ENCODE measurements at places on chromosomes 5 and 9.

DNA sequence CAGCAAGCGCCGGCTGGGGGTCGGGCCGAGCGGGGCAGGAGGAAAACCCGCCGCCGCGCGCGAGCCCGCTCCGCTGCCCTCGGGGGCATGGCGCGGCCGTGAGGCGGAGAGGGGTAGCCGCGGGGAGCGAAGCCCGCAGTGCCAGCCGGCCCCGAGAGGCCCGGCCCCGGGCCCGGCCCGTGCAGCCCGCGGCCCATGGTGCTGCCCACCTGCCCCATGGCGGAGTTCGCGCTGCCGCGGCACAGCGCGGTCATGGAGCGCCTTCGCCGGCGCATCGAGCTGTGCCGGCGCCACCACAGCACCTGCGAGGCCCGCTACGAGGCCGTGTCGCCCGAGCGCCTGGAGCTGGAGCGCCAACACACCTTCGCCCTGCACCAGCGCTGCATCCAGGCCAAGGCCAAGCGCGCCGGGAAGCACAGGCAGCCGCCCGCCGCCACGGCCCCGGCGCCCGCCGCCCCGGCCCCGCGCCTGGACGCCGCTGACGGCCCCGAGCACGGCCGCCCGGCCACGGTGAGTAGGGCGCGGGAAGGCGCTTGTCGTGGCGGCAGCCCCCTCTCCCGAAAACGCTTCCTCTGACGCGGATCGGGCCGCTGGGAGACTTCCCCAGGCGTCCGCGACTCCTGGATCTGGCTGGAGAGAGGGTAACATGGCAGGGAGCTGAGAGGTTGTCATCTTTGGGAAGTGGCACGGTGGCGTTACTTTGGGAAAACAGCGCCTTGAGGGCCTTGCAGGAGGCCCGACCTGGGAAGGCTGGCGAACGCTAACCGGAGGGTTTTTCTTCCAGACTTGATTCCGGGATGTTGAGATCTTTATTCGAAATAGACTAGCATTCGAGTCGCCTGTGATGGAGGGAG, 523 bp downstream of the MAML1 start:
- peak; percentile 51 for DNase-seq

- no peak for DNase-seq
Observed at GRCh38 chr9:68896486-68896885, 117.4 kb downstream of the PRKACG start.

GRCh38 chr5:123438244-123438643, 15.0 kb upstream of the CEP120 start:
- no peak for DNase-seq

- peak; percentile 90 for DNase-seq
Observed at GRCh38 chr5:154753792-154754191, 1.4 kb upstream of the LARP1 start.

- no peak for DNase-seq
Observed at GRCh38 chr5:16886793-16887345, 49.2 kb downstream of the MYO10 start.

- DNase-seq, result no peak
Observed at GRCh38 chr5:72112389-72112788, 5.1 kb downstream of the MAP1B start.

- no peak for DNase-seq
Observed at GRCh38 chr5:120852222-120852860, 388.2 kb downstream of the PRR16 start.

DNA sequence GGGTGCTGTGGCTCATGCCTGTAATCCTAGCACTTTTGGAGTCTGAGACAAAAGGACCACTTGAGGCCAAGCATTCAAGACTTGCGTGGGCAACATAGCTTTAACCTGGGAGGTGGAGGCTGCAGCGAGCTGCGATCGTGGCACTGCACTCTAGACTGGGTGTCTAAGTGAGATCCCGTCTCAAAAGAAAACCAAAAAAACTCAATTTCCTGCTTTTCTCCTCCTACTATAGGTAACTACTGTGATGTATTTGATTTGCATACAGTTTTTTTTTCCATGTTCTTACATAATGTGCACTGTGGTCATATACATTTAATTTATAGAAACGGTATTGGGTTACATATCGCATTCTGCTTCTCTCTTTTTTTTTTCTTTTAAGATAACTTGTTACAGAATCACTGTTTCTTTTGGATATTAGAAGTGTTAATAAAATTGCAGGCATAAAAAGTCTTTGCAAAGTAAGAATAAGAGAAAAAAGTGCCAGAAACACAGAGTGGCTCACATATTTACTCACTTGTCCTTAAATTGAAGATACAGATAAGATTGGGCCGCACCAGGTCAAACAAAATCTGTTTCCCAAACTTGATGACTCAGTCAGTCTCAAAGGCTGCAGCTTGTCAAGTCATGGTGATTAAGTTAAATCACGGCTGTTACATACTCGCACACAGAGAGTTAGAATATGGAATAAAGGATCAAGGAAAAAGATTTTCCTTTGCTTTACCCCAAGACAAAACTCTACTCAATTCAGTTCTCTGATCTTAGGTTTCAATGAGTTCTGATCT, 2.0 kb upstream of the PTGR1 start:
- no peak for DNase-seq

- no peak for DNase-seq
Observed at GRCh38 chr5:11062397-11062796, 301.4 kb upstream of the DAP start.

DNA sequence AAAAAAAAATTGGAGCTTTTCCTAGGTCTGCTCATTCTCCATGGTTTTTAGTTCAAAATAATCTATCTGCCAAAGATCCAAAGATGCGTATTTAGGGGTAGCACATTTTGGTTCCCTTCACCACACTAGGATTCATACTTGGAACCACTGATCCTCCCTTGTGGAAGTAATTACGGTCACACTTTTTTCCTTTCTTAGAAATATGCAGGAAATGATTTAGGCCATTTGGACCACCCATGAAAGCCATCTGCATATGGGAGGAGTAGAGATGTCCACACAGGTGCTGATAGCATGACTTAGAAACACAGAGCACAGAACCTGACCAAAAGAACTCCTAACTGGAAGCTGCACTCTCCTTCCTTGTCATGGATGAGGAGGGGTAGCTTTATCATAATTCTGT, 105.9 kb upstream of the RAI14 start:
- DNase-seq, result no peak

DNA sequence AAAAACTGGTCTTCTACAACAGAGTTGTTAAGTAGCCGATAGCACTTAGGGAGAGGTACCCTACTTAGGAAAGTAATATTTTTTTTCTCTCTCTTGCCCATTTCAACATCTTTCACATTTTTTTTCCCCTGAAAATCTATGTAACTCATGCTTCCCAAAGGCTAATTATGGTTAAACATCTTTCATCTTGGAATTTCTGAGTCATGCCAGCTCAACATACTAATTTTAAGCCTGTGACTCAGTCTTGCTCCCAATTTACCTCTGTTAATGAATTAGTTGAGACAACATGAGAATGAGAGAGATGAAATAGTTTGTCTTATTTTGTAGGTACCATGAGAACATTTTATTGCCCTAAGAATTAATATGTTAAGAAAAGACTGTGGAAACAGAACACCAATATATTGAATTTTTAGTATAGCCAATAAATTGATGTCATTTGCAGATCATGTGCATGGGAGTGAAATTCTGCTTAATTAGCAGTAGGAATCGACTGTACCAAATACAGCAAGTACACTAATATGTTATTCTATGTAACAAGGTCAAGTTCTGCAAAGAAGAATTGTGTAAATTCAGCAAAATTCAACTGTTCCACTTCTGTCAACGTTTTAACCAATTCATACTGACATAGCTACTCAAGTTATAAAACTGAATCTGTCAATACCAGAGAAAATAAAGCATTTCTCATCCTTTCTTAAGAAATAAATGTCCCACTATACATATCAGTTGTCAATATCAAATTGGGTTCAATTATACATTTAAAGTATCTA, 550.0 kb downstream of the PTPRD start:
- DNase-seq, result no peak

DNA sequence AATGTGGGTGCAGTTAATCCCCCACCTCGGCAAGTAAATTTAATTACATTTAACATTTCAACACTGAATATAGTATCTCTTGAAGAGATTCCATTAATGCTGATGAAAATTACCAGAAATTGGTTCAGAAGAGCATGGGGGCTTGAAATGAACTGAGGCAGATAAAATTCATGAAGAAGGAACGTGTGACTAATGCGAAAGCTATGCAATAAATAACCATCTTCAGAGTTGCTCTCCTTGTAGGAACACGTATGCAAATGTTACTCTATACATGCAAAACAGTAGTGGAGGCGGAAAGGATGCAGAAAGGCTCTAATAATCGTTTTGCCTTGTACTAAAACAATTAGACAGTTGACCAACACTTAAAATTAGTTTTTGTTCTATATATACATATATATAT, 320.2 kb downstream of the CTNND2 start:
- no peak for DNase-seq

GRCh38 chr5:119383008-119383407, 27.2 kb downstream of the TNFAIP8 start:
- no peak for DNase-seq

- no peak for DNase-seq
Observed at GRCh38 chr9:136111910-136112309, 6.8 kb downstream of the TMEM250 start.

- no peak for DNase-seq
Observed at GRCh38 chr5:103394676-103395075, 136.1 kb downstream of the MACIR start.

GRCh38 chr5:171801839-171802238, 16.2 kb downstream of the SMIM23 start:
- no peak for DNase-seq

DNA sequence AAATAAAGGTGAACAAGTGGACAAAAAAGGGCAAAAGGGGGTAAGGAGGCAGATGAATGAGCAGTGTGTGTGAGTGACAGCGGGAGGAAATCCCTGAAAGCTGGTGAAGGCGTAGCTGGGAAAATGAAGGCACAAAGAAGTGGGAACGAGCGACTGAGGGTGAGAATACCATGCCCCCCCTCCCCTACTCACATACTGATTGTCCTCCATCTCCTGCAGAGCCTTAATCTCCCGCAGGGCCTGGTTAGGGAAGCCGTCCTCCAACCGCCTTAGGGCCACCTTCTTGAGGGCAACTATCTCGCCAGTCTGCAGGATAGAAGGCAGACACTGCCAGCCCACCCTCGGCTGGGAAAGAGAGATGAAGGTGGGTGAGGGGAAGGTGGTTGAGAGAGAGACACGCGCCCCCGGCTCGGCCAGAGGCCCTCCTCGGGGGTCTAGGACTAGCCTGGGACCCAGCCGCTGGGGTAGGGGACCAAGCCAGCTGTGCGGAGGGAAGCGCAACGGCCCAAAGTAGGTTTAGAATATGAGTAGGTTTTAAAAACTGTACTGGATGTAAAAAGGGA, 522 bp downstream of the CDK20 start:
- no peak for DNase-seq

GRCh38 chr9:31615966-31616365, 768.5 kb upstream of the ACO1 start:
- no peak for DNase-seq

DNA sequence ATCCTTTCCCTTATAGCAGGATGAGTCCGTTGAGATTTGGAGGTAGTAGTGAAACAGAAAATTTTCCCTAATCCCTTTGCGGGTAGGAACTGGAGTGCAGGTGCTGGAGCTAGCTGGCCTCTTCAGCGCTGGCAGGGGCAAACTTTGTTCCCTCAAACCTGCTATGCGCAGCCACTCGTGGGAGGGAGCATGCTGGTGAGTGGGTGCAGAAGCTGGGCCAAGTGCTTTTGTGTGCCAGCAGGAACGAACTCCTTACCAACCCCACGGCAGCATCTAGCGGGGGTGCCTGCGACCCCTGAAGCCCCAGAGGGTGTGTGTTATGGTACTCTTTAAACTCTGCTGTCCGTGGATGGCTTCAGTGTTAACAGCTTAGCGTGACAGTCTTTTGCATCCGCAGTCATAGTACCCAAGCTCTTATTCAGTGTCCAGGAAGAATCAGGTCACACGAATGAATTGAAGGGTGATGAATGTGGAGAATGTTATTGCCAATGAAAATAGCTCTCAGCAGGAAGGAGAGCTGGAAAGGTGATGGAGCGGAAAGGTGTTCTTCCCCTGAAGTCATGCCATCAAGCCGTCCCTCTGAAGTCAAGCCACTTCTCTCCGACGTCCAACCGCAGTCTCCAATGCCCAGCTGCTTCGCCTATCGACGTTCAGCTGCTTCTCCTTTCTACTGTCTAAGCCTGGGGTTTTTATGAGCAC, 1445.1 kb upstream of the CDH9 start:
- DNase-seq, result no peak
